ENCODE measurements at places on chromosomes 1 and 21.

DNA sequence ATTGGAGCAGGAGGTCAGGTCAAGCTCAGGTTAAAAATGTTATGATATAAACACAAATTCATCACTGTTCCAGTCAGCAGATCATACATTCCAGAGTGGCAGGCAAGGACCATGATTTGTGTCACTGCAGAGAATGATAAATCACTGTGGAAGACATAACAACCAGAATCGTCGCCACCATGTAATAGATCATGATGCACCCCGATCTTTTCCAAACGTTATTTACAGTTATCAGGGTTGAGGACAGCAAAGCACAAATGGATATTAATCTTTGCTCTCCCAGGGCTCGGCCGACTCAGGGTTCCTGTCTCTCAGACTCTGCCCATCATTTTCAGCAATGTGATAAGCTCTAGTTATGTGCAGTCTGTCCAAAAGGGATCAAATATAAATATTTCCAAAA, 122.7 kb downstream of the ZBTB18 start:
- DNase-seq: no peak

GRCh38 chr1:96837057-96837780, 115.6 kb downstream of the PTBP2 start:
- no peak for DNase-seq

- DNase-seq: no peak
These were observed 7.8 kb downstream of the DIPK1A start for GRCh38 chr1:92953491-92953890.

- no peak for DNase-seq
These were observed 61.4 kb upstream of the CD53 start for GRCh38 chr1:110811529-110811928.

GRCh38 chr1:30179942-30180543, 543.3 kb downstream of the MATN1 start:
- no peak for DNase-seq

DNA sequence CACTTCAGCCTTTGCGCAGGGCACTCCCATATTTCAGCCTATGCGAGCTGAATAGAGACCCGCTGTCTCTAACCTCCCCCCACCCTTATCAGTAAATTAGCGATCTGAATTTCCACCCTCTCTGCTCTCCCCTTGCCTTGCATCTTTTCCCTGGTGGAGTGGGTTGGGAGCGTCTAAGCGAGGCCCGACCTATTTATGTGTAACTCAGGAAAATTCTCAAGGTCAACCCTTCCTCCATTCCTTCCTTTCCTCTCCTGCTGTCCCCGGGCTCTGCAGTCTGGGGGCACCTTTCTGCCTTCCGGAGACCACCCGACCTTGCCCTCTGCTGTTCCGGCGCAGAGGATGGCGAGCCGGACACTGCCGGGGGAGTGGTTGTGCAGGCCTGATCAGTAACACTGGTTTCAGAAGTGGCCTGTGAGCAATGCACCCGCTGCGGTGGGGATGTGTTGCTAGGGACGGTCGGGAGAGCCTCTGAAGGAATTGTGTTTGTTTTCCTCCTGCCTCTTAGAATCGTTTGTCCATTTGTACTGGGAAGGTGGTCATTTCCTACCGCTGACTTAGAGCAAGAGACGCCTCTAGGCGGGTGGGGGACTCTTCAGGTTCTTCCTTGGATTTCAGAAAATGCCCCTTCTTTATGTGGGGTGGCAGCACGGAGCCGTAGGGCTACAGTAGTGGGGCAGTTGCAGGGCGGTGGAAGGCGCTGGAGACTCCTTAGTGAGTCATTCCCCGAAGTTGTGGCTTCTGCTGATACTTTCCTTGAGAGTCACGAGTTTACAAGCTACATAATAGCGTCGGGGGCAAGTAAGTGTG, 513 bp downstream of the MGST3 start:
- DNase-seq: no peak

- DNase-seq: peak; percentile 23
These were observed 310.2 kb upstream of the AJAP1 start for GRCh38 chr1:4344065-4344732.

DNA sequence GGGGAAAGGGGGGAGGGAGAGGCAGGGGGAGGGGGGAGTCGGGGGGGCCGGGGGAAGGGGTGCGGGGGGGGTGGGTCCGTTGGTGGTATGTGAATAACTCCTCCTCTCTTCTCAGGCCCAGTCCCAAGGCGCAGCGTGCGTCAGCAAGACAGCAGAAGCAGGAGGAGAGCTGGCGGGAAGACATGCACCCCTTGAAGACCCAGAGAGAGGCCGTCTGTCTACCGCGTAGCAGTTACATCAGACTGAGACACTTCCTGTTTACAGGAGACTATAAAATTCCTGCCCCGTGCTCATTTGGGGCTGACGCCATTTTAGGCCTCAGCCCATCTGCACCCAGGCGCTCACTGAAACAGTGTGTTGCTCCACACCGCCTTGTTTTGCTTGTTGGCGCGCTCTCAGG, 55.3 kb downstream of the SETD4 start:
- DNase-seq: no peak

- peak; percentile 67 for DNase-seq
These were observed 126.7 kb upstream of the CSF3R start for GRCh38 chr1:36609241-36610027.

DNA sequence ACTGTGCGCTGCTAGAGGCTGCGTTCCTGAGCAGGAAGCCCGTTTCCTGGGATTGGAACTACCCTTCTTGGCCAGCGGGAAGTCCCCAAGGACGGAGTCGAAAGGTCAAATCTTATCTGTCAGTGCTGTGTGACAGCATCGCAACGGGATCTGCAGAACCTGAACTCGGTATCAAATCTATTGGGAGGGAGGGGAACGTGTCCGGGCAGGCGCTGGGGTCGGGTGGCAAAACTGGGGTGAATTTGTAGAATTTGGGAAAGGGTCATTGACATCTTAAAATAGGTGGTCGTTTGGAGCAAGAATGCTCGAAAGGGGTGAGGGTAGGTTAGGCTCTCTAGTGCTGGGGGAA, 725 bp upstream of the ARPC5 start:
- DNase-seq: no peak

DNA sequence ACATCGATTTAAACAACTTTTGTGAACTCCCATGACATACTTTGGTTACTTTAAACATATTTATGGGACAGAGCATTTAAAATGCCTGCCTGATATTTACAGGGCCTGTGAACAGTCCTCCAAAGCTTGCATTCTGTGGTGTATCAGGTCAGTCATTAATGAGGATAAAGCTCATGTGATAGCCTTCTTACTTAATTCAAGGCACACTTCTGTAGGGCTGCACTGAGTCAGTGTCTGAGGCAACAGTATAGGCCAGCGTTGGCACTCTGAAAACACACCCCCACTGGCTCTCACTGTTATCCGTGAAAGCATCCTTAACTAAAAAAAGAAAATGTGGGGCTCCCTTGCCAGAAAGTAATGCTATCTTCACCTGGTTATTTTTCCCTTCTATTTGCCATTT, 200.0 kb downstream of the NFIA start:
- DNase-seq: no peak

DNA sequence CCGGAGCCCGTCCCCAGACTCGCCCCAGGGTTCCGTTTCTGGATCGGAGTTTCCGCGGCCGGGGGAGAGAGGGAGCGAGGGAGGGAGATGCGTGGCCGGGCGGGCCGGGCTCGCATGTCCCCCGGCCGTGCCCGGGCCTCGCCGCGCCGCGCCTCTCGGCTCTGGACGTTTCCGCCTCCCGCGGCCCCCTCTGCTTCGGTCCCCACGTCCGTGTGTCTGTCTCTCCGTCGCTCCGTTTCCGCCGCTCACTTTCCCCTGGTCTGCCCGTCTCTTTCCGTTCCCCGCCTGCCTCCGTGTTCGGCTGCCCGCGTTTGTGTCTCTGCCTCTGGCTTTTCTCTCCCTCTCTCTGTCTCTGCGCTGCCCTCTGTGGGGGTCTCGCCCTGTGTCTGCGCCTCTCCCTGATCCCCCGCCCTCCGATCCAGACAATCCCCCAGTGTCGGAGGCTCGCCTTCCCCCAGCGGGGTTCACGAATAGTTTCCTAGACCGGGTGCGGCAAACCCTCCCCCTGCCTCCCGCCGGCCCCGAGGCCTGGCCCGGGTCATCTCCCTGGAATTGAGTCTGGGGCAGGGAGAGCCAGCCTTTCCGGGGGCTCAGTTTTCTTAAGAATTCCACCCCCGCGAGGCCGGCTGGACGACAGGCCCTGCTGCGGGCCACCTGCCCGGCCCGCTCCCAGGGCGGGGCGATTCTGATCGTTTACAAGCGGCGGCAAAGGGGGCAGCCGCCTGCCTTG, 735 bp downstream of the NBL1 start:
- DNase-seq: no peak

DNA sequence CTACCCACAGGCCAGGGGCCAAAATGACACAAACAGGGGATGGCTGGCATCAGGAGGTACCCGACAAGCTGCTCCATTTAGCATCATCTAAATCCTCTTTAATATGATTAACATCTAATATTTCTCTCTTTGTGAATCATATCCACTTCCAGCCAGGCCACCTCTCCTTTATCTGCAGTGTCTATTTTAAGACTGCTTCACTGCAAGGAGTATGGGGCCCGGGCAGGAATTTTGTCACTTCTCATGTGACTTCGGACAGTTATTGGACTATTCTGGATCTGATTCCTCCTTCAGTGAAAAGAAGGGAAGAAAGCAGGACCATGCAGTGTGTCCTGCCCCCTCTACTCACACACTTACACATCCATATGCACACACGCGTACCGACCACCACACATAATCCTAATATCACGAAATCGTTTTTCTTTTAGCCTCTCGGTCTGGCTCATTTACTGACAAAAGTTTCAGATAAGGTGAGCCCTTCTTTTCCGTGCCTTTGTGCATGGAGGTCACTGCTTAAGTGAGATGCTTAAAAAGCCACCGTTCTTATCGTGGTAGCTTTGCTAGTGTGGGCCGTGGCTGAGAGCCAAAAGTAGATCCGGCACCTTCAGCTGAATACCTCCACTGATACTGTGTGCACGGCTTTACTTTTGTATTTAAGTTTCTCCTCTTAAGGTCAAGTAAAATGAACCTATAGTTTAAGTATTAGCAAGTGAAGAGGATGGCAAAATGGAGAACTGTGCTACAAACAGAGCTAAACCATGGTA, 26.0 kb downstream of the PROX1 start:
- no peak for DNase-seq

DNA sequence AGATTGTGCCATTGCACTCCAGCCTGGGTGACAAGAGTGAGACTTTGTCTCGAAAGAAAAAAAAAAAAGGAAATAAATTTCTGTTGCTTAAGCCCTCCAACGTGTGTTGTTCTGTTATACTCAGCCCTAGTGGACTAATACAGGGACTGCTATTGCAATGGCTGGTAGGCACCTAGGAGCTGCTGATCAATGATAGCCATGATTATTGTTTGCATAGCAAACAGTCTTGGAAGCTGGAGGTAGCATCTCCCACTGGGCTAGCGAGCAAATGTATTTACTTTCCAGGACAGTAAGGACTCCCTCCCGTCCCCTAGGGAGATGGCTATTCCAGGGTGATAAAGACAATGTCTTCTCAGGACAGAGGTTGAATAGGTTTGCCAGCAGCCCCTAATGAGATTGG, 13.5 kb upstream of the TNFRSF8 start:
- DNase-seq: no peak

GRCh38 chr1:147292631-147293251, 50.3 kb downstream of the CHD1L start:
- DNase-seq: no peak

DNA sequence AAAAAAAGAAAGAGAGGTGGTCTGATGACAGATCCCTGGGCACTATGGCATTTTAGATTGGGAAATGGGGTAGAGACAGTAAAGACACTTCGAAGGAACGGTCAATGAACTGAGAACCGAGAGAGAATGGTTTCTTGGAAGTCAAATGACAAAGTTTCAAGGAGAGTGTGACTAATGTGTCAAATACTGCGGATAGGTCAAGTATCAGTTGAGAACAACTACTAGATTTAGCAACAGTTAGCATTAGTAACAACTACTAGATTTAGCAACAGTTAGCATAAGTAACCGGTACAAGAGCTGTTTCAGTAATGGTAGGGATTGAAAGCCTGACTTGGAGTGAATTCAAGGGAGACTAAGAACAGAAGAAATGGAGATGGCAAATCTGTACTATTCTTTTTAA, 35.0 kb downstream of the UROD start:
- DNase-seq: no peak

DNA sequence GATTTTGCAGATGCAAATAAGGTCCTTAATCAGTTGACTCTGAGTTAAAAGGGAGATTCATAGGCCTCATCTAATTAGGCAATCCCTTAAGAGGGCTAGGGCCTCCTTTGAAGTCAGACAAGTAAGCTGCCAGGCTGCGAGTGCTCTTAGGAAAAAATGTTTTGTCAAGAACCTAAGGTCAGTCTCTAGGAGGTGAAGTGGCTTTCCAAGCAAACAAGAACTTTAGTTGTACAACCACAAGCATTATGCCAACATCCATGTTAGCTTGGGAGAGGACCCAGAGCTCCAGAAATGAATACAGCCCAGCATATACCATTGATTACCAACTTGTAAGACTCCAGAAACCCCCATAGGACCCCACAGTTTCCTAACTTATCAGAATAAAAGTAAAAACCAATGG, 1366.2 kb downstream of the PLA2G4A start:
- no peak for DNase-seq

DNA sequence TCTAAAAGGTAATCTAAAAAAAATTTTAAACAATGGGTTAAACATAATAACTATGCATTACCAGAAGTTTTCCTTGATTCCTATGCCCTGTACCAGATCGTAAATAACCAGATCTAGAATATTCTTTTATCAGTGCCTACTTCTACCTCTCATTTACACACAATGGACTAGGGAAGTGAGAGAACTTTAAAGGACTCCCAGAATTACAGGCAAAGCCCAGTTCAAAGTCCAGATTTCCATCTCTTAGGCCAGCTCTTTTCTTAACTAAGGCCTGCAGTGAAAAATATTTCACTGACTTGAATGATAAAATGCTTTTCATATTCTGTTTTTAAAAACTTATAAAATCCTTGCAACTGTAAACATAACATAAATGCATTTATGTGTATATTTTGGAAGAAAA, 32.6 kb downstream of the ESRRG start:
- DNase-seq: no peak

DNA sequence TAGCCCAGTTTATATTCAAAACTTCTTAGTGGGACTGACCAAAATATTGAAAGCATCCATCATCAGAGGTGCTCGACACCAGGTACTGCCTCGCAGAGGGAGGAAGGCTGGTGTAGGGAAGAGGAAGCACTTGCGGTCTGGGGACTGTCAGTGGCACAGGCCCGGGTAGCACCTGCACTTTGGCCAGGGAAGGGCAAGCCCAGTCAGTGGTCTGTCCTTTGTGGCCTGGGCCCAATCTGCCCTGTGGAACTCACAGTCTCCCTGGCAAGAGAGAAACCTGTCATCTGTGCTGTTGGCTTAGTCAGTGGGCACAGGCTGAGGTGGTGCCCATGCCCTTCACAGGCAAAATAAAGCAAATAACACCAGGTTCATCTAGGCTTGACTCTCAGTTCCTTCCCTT, 77.4 kb downstream of the SYT6 start:
- DNase-seq: no peak

- DNase-seq: no peak
These were observed 56.0 kb downstream of the RUNX3 start for GRCh38 chr1:24874056-24874455.

- DNase-seq: no peak
These were observed 60.3 kb downstream of the FAAP20 start for GRCh38 chr1:2134266-2134620.

- no peak for DNase-seq
These were observed 43.6 kb upstream of the WNT2B start for GRCh38 chr1:112465122-112465521.

GRCh38 chr1:154222918-154223317, 2.2 kb downstream of the UBAP2L start:
- DNase-seq: no peak
